ENCODE measurements at places on chromosomes 13 and 19.

GRCh38 chr13:93217721-93218261, 8.8 kb upstream of the GPC6 start:
- no peak for DNase-seq

GRCh38 chr19:52785506-52785905, 1.1 kb downstream of the ZNF600 start:
- no peak for DNase-seq

GRCh38 chr13:40139896-40140520, 484.5 kb downstream of the COG6 start:
- no peak for DNase-seq

- no peak for DNase-seq
Observed at GRCh38 chr13:110262508-110263291, 44.3 kb downstream of the COL4A1 start.

DNA sequence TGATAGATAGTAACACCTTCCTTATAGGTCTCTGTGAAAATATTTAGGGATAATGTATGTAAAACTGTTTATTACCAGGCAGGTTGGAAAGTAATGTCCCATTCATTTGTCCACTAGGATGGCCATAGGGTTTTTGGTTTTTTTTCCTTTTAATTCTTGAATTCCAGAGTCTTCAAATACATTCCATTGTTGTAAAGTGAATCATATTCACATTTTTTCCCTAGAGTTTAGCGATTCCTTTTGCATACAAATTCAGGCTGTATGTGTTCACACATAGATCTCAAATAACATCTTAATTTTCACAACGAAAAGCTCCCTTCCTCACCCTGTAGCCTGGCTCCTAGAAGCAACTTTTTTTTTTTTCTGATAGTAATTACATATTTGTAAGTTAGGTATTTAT, 1.8 kb upstream of the ZNF557 start:
- DNase-seq, result no peak

GRCh38 chr13:113196970-113197737, 11.3 kb downstream of the PCID2 start:
- no peak for DNase-seq

DNA sequence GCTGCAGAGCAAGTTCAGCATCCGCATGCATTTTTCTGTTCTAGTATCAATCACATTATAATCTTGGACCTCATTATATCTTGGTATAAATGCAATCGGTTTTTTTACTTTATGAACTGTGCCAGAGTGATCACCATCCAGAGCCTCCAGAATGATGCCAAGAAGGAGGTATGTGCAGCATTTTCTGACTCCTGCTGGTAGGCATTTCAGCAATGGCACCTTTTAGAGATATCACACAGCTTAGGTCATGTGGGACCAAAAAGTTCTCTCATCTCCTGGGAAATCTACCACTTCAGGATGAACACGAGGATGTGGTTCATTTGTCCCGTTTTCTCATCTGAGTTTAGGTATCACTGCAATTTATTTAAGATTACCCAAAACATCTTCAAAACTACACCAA, 220.4 kb downstream of the VWA8 start:
- DNase-seq, result no peak

DNA sequence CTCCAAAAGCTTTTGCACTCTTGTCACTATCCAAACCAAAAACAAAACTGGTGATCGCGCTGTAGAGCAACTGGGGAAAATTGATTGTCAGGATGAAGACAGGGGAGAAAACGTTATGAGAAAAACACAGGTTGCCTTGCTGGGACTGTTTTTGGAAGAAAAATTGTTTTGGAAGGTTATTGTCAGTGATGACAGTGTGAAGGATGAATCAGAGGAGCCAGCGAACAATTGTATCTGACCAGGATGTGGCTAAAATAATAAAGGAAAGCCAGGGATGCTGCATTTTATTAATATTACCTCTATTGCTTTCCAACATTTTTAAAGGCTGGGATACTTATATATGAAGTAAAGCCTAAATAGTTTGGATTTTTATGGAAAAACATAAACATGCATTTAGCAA, 334.0 kb downstream of the SPRY2 start:
- DNase-seq, result no peak

DNA sequence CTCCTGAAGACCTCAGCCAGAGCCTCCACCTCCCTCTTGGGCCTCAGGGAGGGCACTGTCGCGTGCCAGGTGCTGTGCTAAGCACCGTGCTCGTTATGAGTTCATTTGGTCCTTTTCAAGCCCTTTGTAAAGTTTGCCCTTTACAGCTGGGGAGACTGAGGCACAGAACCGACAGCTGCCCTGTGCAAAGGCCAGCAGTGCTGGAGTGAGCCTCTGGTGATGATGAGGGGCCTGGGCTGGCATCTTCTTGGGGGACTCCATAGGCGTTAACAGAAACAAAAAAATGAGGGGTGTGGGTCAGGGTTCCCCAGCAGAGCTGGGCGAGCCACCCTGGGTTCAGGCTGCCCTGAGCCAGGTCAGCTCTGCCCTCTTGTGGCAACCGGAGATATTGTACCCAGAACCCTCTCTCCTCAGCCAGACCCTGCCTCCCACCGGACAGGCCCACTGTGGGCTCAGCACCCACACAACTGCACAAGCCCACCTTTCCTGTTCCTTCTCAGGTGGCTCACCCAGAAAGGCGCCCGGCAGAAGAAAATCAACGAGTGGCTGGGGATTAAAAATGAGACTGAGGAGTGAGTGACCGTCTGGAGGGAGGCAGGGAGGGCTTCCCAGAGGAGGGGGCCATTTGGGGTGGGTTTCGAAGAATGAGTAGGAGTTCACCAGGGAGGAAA, 5.5 kb upstream of the IFI30 start:
- peak; percentile 41 for DNase-seq

GRCh38 chr19:29504454-29504853, 21.3 kb upstream of the VSTM2B start:
- DNase-seq, result no peak

DNA sequence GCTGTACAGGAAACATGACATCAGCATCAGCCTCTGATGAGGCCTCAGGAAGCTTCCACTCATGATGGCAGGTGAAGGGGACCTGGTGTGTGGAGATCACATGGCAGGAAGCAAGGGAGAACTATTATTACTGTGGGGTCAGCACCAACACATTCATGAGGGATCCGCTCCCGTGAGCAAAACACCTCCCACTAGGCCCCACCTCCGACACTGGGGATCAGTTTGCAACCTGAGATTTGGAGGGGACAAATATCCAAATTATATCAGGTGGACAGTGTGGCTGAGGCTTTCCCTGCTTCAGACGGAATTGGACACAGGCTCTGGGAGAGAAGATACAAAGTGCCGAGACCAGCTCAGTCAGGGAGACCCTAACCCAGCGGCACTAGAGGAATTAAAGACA, 5.7 kb upstream of the ZNF792 start:
- DNase-seq, result no peak

GRCh38 chr19:40714441-40715299, 2.0 kb downstream of the COQ8B start:
- DNase-seq, result peak; percentile 86

- no peak for DNase-seq
Observed at GRCh38 chr13:34634448-34634847, 307.6 kb upstream of the NBEA start.

GRCh38 chr13:39185326-39185725, 147.1 kb downstream of the NHLRC3 start:
- no peak for DNase-seq

- DNase-seq, result no peak
Observed at GRCh38 chr13:79376843-79377242, 29.2 kb downstream of the RBM26 start.

DNA sequence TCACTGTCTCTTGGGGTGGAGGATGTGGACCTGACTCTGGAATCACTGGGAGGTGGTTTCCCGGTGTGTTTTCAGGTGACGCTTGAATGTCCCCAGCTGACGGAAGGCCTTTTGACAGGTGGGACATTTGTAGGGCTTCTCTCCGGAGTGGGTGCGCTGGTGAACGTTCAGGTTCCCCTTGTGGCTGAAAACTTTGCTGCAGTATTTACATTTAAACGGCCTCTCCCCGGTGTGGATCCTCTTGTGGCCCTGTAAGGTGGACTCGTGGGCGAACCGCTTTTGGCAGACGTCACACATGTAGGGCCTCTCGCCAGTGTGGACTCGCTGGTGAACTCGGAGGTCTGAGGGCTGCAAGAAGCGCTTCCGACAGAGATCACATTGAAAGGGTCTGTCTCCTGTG, 7.8 kb downstream of the ZSCAN5B start:
- no peak for DNase-seq

GRCh38 chr13:113053376-113053775, 52.2 kb upstream of the F7 start:
- DNase-seq, result no peak

DNA sequence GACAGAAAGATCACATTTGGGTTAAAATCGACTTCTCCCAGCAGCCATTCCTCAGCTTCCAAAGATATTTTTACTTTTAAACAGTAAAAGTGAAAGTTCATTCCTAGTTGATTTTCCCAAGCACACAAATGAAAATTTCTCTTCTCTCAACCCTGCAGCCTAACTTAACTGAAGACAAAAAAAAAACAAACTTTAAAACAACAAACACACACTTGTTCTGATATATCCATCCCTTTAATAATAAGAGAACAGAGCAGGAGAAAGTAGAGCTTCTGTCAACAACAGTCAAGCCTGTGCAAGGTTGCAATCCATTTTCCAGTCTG, 72.9 kb downstream of the STK24 start:
- no peak for DNase-seq

- no peak for DNase-seq
Observed at GRCh38 chr13:45391926-45392325, 26.2 kb downstream of the SLC25A30 start.

GRCh38 chr19:19405971-19406877, 749 bp downstream of the GATAD2A start:
- peak; percentile 31 for DNase-seq

DNA sequence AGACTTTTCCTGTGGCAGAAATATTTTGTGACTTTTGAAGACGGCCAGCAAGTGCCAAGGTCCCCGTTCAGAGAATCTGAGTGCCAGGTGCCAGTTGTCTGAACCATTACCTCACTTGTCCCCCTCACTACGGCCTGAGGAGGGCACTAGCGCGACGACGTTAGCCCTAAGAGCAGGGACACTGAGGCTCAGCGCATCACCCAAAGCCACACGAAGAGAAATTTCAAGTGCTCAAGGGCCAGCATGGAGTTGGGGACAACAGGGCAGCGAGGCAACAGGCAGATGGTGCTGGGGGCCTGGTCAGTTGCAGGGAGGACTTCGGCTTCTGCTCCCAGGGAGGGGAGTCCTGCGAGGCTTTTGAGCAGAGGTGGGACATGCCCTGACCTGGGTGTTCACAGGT, 9.5 kb upstream of the TYK2 start:
- DNase-seq, result no peak

DNA sequence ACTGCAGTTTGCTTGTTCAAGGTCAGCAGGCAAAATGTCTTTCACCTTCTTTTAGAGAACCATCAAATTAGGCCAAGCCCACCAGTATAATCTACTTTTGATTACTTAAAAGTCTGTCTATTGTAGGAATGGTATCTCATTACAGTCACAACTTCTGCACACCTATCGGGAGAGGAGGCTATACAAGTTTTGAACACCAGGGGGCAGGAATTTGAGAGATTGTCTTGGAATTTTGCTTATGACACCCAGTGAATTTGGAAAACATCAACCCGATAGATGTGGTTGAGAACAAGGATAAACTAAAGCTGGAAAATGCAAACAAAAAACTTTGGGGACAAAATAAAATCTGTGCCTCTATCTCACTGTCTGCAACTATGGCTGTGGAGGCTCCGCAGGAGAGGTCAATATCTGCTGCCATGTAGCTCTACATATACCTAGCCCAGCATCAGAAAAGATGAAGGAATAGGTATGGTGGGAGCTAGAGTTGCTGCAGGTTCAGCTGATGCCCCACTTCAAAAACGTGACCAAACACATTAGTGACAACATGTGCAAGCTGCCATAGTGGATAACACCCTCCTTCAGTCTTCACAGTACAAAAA, 1299.2 kb upstream of the SPRY2 start:
- no peak for DNase-seq

DNA sequence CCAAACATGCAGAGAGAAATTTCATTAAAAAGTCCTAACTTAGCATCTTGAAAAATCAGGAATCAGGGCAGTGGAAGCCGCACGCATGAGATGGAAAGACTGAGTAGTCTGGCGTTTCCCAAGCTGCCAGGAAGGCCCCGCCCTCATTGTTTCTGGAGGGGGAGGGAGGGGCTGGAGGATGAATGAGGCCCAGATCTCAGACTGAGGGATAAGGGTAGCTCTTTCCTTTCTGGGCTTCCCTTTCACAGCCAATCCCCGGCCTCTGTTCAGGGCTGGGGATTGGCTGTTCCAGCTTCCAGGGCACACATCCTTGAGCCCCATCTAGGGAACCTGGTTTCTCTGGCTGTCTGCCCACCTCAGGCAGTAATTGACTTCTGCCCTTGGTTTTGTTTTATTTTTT, 7.3 kb downstream of the C19orf53 start:
- DNase-seq, result no peak

GRCh38 chr19:48611872-48612271, 3.0 kb downstream of the FAM83E start:
- DNase-seq, result no peak

GRCh38 chr13:44969551-44970484, 19.5 kb downstream of the NUFIP1 start:
- DNase-seq, result no peak
